ENCODE measurements at places on chromosomes 12 and 14. TPM values are rescaled to one million over a fixed set of nuclear protein-coding genes. Genes with fewer than 3 reads are reported as not detected.

DNA sequence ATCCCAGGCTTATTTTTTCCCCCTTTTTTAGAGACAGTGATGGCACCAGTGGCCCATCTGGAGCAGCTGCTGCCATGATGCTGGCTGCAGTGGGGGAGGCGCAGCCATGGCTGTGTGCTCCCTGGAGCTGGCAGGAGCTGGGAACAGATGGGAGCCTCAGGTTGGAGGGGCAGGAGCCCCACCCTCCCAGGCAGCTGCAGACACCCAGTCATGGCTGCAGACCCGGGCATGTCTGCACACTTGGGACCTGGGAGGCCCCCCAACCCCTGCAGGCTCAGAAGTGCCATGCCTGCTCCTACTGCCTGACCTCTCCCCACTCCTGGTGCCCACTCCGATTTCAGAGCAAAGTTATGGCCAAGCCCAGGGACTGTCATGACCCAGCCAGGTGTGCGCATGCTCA is 25.1 kb downstream of the CDKL1 start:
- no peak for DNase-seq

Gene CCDC88C
- total RNA-seq: 2.0 TPM

DNA sequence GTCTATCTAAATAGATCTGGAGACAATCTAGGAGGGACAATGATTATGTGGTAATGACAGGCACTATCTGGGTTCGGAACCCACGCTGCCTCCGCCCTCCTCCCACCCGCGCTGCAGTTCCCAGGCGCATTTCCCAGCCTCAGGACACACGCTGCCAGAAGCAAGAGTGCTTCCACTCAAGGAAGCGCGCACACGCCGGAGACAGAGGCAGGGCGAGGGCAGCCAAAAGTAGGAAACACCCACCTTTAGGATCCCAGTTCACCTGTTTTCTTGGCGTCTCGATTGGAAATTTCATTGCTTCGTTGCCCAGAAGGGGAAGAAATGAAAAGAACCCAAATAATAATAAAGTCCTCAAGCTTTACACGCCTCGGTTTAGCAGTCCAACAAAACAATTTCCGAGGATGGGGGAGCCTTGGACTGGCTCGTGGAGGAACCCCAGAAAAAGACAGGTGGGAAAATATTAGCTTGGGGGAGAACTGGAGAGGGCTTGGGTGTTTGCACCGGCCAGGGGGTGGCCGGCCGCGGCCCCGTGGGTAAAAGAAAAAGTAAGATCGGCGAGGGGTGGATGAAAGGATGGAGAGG is 474 bp downstream of the KCNK10 start:
- DNase-seq: no peak

DNA sequence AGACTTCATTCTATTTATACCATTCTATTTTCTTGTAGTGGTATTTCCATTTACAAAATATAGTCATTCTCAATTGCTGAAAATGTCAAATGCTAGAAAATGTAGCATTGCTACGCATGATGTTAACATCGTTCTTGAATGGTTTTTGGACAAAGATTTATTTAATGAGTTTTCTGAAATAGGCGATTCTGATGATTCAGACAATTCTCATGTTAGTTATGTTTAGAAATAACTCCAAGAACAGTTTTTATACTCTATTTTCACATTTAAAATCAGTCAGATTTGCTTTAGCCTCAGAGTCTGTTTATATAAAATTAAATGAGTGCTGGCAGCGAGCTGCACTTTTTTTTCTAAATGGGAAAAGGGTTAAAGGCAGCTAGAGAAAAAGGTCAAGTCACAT is 414.8 kb upstream of the MGAT4C start:
- DNase-seq: no peak

- DNase-seq: no peak
These were observed 3.0 kb upstream of the SLC38A1 start for GRCh38 chr12:46271863-46272262.

GRCh38 chr14:96790706-96791105 is 6.5 kb upstream of the VRK1 start:
- no peak for DNase-seq

Gene TDRD9
- not detected for total RNA-seq

Measured in Caki2 (cell line).